ENCODE measurements at places on chromosomes 7 and 10. TPM values are rescaled to one million over a fixed set of nuclear protein-coding genes. Genes with fewer than 3 reads are reported as not detected.
A peak's percentile ranks its signal among the peaks of the same experiment; 100 is the strongest.

SLF2 gene
- total RNA-seq, result 34.9 TPM

DNA sequence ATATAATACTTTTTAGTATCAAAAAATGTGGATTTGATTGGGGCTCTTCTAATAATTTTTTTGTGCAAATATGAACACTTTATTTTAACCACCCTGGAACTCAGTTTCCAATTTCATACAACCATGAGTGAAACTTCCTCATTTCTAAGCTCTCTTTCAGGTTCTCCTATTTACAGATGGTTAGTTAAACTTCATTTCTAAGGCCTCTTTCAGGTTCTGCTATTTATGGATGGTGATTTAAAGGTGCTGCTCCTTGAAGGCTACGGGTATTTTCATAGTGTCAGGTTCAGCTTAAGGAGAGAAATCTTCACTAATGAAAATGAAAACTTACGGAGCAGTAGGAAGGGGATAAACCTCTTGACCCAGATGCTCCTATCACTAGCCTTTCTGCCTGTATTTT lies 568.3 kb downstream of the KIF20B start:
- no peak overlapping the region for H3K27ac ChIP-seq
- H3K4me3 ChIP-seq, result no peak overlapping the region
- H3K4me1 ChIP-seq, result no peaks in the 10 kb centered on the region
- no peak for DNase-seq
- no peaks in the 10 kb centered on the region for H3K36me3 ChIP-seq

NPY4R2 gene
- total RNA-seq, result not detected

SFTPA1 gene
- total RNA-seq, result not detected

DNA sequence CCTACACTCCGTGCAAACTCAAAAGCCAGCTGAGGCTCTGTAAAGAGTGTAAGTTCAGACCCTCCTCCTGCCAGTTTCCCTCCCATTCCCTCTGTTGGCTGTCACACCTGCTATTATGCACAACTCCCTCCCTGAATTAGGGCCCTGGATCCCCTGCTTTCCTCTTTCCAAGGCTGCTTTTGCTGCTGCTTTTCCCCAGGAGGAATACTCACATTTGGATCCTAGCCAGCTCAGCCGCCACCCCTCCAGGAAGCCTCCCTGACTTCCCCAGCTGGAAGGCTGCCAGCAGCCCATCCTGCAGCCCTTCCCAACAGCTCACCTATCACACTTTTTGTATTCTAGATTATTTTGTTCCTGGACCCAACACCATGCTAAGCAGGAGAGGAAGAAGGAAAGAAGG lies 40.9 kb upstream of the WDR11 start:
- H3K36me3 ChIP-seq, result no peaks in the 10 kb centered on the region
- H3K27me3 ChIP-seq, result no peaks in the 10 kb centered on the region
- H3K4me3 ChIP-seq, result no peak overlapping the region
- no peaks in the 10 kb centered on the region for H3K4me1 ChIP-seq
- no peak overlapping the region for H3K27ac ChIP-seq
- DNase-seq, result no peak

DNA sequence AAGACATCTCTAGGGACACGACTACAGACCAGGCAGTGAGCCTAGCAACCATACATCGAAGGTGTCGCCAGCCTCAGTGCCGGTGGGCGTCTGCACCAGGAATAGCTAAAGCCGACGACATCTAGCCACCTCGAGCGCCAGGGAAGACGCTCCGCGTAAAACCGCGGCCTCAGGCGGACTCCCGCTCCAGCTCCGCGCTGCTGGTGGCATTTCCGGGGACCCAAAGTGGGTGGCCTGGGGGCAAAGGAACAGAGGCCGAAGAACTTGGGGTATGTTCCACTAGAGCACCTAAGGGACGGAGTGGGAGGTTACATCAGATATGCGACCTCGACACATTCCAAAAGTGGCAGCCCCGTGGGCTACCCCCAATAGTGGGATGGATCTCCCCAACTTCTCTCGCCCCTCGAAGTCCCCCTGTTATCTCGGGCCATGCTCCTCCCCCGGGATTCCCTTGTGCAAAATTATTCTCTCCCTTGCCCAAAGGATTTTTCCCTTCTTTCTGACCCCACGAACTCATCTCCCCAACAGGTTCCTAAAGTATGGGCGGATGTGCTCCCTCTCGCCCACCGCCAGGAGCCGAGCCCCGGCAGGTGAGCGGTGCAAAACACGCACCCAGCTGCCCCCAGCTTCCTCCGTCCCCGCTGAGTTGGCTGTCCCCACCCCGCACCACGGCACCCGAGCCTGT lies 1.2 kb downstream of the KCNMA1 start:
- H3K4me1 ChIP-seq, result peaks cover 4% of the 10 kb centered on the region
- no peaks in the 10 kb centered on the region for H3K36me3 ChIP-seq
- DNase-seq, result no peak

- no peak overlapping the region for H3K4me3 ChIP-seq
- no peak for DNase-seq
- peaks cover 17% of the 10 kb centered on the region for H3K36me3 ChIP-seq
- H3K27me3 ChIP-seq, result no peaks in the 10 kb centered on the region
Observed at GRCh38 chr10:124989526-124989925, 47.6 kb downstream of the ZRANB1 start.

DNA sequence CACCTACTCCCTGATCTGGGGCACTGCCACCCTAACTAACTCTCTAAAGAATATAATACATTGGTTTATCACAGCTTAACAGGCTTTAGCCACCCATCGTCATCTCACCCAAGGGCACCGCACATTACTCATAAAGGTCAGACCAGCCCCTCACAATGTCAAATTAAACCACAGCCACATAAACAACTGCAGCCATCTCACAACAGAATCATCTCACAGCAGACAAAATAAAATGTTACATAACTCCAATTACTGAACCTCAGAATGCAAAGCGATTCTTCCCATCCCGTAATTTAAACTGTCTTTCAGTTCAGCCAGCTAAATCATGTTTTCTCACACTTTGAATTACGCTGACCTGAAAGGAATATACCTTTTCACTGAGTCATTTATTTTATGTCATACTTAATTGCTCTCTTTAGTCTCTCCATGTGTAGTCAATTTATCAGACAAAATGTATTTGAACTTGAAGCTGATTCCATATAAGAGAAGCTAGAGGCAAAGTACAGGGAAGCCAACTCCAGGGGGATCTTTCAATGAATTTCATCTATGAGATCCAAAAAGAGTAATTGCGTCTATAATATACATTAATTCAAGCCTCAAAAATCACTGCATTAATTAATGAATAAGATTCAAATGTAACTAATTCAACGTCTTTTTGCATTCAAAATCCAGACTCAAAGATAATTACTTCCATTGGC lies 96.9 kb upstream of the NEBL start:
- peak; percentile 61 for DNase-seq
- no peaks in the 10 kb centered on the region for H3K4me1 ChIP-seq
